ENCODE measurements at places on chromosomes 1 and 21. TPM values are rescaled to one million over a fixed set of nuclear protein-coding genes. Genes with fewer than 3 reads are reported as not detected.

- DNase-seq: peak; percentile 91
Measured at GRCh38 chr1:248837781-248838356, at the start of gene ZNF672. ZNF672 (plus strand) TSS chr1:248838224; CDS start chr1:248847275, 9,051 bp downstream.

- no peak for DNase-seq
Measured at GRCh38 chr1:107843989-107844388, 121.0 kb downstream of the VAV3 start.

GRCh38 chr1:210087058-210087457, 145.5 kb upstream of the SERTAD4 start:
- DNase-seq: no peak

Gene CATSPERE
- total RNA-seq: 0.46 TPM
